ENCODE measurements at places on chromosomes 12 and 14.

GRCh38 chr12:123354600-123354999, 10.0 kb downstream of the SBNO1 start:
- DNase-seq = no peak

- DNase-seq = no peak
Observed at GRCh38 chr12:113201187-113202177, 16.0 kb downstream of the RITA1 start.

- no peak for DNase-seq
Observed at GRCh38 chr12:56373515-56373914, 10.9 kb upstream of the APOF start.

DNA sequence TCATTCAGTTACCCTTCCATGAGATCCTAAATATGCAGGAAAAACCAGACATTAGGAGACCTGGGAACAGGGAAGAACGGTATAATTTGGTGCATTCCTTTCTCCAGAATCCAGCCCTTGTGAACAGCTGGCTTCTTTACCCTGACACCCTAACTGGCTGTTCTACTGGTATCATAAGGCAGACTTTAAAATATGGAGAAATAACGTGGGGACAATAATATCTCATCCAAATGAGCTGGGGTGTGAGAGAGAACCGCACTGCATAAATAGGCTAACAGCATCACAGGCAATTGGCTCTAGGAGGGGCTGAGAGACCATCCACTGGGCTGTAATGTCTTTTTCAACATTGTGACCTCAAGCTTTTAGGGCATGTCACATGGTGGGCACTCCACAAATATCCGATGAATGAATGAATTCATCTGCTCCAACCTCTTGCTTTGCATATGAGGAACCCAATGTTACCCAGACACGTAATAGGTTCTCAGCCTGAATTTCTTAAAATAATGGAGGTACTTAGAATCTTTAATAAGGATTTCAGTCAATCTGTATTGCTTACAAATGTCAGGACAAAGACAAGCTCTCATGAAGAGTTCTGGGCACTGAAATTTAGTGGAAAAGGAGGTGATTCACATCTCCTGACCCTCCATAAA, 157.9 kb downstream of the SAMD4A start:
- DNase-seq = no peak

Measured in lung microvascular endothelial cell (primary cell).